ENCODE measurements at places on chromosomes 6 and 20.

- no peak for DNase-seq
Measured at GRCh38 chr6:42564506-42564825, 637 bp downstream of the UBR2 start.

DNA sequence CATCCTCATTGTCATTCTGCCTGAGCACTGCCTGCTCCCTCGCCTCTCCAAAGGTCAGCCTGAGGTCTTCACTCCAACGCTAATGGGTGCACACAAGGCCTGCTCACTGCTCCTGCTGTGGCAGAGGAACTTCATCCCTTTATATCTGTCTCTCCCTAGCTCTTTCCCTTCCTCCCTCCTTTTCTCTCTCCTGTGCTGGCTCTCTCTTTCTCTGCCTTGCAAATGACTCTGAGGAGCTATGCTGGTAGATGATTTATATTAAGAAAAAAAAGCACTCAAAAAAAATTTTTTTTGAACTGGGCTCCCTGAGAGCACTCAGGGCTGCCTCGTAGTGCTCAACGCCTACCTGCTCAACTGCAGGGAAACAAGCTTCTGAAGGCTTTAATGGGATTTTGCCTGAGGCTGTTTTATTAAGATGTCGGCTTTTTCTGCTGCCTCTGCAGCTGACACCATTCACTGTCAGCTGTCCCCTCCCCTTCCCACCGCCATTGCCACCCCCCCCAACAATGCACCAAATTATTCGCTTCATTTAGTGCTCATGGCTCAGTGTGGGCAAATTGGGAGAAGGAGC, 137.7 kb upstream of the DEFB112 start:
- no peak for DNase-seq

DNA sequence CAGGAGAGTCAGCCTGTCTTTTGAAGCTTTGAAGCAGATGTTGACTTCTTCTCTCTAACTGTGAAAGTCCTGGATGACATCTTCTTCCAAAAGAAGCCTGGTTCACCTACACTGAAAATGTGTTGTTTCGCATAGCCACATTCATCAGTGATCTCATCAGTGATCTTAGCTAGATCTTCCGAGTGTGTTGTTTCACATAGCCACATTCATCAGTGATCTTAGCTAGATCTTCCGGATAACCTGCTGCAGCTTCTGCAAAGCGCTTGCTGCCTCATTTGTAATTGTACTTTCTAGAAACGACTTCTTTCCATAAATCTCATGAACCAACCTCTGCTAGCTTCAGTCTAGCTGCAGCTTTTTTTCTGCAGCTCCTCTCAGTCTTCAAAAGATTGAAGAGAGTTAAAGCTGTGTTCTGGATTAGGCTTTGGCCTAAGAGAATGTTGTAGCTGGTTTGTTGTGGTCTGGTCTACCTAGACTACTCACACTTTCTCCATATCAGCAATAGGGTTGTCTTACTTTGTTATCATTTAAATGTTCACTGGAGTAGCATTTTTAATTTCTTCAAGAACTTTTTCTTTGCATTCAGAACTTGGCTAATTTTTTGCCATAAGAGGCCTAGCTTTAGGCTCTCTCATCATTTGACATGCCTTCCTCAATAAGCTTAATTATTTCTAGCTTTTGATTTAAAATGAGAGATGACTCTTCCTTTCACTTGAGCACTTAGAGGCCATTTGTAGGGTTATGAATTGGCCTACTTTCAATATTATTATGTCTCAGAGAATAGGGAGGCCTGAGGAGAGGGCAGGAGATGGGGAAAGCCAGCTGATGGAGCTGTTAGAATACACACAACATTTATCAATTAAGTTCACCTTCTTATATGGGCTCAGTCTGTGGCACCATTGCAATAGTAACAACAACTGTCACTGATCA, 48.7 kb upstream of the EXOC2 start:
- DNase-seq = no peak

DNA sequence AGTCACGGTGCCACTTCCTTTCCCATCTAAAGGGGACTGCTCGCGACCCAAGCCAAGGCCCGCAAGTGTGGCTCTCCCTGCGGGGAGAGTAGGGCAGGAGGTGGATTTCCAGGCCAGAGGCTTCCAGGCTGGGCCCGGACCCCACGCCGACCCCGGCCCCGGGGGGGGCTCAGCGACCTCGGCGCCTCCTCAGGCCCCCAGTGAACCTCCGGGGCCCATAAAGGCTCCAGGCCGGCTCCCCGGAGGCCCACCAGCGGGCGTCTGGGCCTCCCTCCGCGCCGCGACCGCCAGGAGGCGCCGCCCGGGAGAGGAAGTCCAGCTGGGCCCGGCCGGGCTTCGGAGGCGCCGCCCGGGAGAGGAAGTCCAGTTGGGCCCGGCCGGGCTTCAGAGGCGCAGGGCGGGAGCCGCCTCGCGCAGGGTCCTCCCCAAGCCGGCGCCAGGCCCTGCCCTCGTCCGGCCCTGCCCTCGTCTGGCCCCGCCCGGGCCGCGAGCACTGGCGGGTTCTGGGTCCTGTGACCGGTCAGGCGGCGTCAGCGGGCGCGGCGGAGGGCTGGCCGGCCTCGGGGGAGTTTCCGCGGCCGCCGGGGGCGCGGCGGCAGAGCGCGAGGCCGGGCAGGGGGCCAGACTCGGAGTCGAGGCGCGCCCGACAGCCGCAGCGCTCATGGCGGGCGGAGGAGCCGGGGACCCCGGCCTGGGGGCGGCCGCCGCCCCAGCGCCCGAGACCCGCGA, at the start of gene RAB32:
Gene RAB32 (plus strand): TSS at position 623 of the 729 bp plus-strand sequence. CDS start 39 bp downstream, at position 662.
- no peak for DNase-seq

DNA sequence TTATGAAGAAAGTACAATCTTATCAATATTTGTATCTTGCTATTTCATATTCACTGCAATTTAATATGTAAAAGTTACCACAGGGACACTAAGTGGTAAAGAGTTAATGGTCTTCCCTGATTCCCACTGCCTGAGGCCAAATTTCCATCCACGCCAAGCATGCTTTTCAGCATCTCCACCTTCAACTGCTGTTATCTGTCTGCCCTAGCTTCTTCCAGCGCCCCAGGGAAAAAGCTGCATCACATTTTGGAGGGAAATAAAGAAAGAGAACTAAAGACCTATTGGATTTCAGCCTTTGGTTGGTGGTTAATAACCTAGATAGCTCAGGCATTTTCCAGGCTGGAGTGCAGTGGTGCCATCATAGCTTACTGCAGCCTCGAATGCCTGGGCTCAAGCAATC, 61.3 kb upstream of the NKX2-2 start:
- no peak for DNase-seq

- no peak for DNase-seq
Measured at GRCh38 chr6:4381381-4381780, 246.0 kb upstream of the ECI2 start.

GRCh38 chr6:7687145-7688111, 38.5 kb upstream of the BMP6 start:
- no peak for DNase-seq

- no peak for DNase-seq
Measured at GRCh38 chr20:60659240-60659639, 592.8 kb upstream of the CDH4 start.

DNA sequence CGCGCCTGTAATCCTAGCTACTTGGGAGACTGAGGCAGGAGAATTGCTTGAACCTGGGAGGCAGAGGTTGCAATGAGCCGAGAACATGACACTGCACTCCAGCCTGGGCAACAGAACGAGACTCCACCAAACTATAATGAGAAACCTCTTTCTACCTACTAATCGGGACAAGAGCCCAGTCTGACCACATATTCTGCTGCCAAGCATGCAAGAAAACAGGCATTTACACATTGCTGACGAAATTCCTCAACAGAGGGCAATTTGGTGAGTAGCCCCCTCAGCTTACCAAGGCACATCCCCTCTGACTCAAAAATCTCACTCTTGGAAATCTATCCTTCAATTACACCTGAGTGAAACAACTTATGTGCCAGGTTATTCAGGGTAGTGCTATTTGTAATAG, 81.2 kb downstream of the SLC23A2 start:
- DNase-seq = no peak

- DNase-seq = peak; percentile 50
Measured at GRCh38 chr6:2042956-2043648, 202.3 kb downstream of the GMDS start.

DNA sequence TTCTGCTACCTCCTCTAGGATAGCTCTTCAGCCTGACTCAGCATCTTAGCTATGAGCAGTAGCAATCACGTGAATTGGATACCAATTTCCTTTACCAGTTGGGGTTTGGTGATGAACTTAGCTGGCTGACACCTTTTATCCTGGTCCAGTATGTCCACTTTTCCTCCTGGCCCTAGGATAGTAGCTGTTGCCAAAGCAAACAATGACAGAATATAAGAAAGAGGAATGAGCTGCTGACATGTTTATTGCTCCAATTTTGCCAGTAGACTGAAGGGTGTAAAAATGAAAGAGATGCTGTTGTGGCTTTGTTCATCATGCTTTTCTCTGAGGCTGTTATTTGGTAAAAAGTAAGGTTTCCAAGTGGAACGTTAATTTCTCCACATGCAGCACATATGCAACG, 168.3 kb upstream of the JAG1 start:
- DNase-seq = no peak

GRCh38 chr20:59701236-59701635, 96.9 kb downstream of the PHACTR3 start:
- DNase-seq = peak; percentile 25

DNA sequence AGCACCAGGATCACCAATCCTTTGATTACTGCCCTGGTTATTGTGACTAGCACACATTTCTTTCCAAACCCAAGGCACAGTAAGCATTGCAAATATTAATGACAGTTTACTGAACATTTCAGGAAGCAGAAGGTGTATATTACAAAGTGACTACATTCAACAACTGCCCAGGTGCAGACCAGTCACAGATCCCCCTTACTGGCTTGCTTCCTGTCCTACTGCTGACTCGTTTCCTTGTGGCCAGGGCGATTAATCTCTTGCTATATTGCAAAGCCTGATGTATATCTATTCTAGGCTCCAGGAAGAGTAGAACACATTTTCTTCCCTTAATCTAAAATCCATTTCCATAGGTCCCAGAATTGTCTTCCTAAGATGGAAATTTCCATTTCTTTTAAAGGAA, 77.2 kb upstream of the EPHA7 start:
- DNase-seq = no peak

- no peak for DNase-seq
Measured at GRCh38 chr20:52439375-52439774, 247.8 kb upstream of the ZFP64 start.

- no peak for DNase-seq
Measured at GRCh38 chr20:11979306-11979990, 61.8 kb downstream of the BTBD3 start.

DNA sequence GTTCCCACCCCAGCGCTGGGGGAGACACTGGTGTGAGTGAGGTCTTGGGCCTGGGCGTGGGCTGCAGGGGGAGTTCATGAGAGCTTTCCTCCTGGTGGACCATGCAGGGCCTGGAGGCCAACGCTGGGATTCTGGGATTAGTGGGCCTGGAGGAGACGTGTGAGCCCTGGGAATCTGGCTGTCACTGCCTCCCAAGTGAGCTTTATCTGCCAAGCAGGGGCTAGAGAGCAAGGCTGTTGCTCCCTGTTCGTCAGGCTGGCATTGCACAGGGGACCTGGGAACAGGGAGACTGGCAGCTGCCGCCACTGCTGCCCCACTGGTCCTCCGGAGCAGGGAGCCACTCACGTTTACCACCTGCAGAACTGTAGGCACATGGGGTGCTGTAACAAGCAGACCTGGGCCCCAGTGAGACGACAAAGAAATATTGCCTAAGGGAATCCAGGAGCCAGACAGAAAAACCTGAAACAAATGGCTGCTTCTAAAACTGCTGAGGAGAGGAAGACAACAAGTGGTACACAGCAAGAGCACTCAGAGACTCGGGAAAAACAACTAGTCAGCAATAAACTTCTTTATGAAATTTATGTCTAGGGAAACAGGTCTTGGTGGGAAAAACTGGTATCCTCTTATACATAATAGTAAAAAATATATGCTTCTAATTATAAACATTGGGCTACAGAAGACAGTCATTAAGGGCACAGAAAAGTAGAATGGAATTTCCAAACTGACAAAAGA, 45.2 kb downstream of the PPP1R3G start:
- DNase-seq = no peak

DNA sequence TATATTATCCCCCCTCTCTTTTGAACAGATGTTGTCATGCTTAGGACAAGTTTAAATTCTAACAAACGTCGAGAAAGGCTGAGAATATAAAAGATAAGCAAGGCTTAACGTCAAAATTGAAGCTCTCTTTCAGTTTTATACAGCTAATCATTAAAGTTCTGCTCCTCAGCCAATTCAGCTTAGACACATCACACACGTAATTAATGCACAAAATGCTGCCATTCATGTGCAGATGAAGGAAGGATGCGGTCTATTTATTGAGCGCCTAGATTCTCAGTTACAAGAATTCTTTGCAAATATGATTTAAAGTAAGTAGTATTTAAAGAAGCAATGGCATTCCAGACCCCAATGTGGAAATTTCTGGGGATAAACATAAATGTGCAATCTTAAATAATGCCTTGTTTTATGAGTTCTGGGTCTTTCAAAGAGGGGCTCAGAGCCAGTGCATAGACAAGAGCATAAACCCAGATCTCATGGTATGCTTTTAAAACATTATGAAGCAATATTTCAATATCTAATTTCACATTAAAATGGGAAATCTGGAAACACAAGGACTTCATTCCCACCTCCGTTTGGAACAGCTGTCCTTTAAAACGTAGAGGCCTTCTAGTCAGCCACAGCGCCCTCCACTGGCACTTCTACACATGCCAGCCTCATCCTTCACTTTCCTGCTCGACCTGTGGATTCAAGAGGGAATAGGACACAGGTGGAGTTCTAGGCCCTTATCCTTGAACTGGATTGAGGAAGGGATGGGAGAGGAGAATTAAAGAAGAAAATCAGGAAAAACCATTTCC, 85.8 kb downstream of the LYRM4 start:
- no peak for DNase-seq

DNA sequence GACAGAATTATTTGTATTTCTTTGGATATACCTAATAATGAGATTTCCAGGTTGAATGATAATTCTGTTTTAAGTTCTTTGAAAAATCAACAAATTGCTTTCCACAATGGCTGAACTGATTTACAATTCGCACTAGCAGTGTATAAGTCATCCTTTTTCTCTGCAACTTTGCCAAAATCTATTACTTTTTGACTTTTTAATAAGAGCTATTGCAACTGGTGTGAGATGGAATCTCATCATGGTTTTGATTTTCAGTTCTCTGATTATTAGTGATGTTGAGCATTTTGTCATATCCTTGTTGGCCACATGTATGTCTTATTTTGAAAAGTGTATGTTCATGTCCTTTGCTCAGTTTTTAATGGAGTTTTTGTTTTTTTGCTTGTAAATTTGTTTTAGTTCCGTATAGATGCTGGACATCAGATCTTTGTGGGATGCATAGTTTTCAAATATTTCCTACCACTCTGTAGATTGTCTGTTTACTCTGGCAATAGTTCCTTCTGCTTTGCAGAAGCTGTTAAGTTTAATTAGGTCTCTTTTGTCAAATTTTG, 409.8 kb upstream of the CITED2 start:
- no peak for DNase-seq

DNA sequence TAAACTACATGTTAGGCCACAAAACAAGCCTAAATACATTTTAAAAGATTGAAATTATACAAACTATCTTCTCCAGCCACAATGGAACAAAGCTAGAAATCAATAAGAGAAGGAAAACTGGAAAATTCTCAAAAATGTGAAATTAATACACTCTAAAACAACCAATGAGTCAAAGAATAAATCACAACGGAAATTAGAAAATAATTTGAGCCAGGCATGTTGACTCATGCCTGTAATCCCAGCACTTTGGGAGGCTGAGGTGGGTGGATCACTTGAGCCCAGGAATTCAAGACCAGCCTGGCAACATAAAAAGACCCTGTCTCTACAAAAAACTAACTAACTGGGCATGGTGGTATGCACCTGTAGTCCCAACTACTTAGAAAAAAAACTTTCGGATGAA, 6.3 kb upstream of the WFDC13 start:
- DNase-seq = no peak
